NCI-H1048 (cell line): ENCODE measurements at places on chromosomes 2 and 18.

DNA sequence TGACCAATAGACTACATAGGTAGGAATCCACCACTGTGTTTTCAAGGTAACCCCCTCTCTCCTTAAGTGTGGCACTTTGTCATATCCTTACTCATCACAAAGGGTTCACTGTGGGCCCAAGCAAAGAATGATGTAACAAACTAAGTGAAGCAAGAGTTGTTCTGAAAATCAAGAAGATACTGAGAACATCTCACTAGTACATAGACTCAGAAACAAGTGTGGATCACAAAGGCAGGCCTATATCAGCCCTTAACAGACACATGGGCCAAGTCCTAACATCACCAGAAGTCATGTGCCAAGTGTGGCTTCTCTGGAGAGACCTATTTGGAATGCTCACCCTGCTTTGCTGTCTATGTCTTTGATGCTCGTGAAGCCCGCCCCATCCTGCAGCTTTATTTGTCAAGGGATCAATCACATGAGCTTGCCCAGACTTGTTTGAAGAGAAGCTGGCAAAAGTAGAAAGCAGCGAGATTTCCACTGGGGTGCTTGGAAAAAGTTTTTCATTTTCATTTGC is 131.2 kb upstream of the TTC39C start:
- no peak for DNase-seq

DNA sequence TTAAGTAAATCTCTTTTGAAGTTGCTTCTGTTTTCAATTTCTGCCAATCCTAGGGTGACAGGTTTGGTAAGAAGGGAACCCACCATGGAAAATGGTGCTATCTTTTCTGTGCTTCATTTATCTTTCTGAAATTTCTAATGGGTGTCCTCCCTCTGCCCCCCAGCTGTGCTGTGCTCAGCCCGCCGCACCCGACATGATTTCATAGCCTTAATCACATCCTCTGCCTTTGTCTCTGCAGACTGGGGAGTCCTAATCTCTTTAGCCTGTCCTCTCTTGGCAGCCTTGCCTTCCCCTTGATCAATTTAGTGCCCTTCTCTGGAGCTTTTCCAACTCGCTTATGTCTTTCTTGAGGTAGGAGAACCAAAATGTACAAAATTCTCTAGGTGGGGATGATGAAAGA is 49.3 kb downstream of the DNMT3A start:
- no peak for DNase-seq

DNA sequence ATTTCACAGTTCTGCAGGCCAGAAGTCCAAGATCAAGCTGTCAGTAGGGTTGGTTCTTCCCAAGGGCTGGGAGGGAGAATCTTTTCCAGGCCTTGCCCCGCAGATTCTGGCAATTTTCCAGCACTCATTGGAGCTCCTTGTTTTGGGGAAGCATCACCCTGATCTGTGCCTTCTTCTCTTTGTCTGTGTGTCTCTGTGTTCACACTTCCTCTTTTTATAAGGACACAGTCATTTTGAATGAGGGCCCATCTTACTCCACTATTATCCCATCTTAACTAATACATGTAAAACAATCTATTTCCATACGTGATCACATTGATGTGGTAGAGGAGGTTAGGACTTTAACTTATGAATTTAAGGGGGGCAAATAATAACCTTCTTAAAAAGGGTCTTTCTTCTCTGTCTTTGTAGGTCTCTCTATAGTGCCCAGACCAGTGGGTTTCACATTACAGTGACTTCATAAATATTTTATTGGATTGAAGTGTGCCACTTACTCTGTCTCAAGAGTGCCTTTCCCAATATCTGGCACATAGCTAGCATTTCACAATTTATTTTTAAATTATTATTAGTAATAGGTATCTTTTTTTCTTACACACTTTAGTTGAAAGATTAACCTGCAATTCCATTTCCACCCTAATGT is 68.9 kb upstream of the CBLN2 start:
- DNase-seq, result no peak

DNA sequence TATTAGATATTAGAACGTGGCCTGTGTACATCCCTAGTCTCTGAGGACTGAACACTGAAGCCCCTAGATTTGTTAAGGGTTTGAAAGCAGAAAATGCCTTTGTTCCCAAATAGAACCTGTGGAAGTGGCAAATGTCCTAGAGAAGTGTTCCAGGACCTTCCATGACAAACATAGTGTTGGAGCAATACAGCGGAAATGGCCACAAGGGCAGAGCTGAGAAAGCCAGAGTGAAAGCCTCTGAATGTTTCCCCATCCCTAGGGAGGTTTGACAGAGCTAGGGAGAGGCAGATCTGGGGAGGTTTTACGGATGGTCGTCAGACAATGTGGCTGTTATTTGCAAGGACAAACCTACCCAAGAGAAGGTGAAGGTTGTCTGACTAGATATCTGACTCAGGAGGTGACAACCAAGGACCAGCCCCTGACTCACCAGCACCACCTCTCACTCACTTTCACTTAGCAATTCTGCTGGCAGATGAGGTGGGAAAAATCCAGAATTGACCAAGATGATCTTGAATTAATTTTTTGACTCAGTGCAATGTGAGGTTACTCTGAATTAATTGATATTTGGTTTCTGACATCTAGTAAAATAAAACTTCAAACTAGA is 24.1 kb downstream of the RBM43 start:
- DNase-seq, result no peak

- DNase-seq, result no peak
Observed at GRCh38 chr2:65299246-65299645, 71.6 kb downstream of the ACTR2 start.

DNA sequence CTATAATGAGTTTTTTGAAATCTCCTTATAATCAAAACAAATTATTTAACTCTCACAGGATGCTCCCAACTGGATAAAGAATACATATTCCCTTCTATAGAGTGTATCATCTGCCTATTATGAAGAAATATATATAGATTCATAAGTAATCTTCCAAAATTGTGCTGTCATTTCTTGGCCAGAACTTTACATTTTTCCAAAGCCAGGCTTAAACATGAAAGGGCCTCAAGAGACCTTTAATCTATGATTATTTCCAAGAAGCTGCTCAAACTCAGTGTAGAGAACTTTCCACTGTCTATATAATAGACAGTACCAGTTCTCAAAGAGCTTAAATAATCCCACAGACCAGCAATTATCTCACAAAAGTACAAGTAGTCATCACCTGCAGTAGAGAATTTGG is 211.0 kb downstream of the AKAIN1 start:
- no peak for DNase-seq

DNA sequence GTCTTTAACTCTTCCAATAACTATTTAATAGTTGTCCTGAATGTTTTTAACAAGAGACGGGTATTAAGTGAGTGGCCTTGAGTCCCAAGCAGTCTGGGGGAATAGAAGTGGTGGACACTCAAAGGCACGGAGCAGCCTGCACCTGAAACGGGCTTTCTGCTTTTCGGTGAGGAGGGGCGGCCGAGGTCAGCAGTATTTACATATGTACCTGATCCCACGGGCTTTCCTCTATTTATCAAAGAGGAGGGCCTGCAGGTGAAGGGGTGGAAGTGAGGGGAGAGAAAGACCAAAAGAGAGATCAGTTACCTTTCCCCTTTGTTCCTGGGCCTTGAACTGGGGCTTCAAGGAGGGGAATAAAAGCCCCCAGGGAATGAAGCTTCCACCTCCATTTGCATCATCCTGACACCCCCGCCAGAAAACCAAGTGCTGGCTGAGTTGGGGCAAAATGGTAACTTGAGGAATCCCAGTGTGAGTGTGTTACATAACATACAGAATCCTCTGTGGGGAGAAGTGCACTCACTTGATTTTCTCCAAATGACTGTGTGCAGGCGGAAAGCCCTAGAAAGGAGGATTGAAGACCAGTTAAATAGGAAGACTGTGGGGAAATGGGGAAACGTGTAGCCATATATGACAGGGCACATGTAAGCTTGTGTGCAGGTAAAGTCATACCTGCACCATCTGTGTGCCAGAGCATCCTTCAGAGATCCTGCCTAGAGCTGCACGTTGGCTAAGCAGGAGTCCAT is 12.4 kb downstream of the POU3F3 start:
- no peak for DNase-seq

GRCh38 chr2:42624047-42624446 is 55.6 kb downstream of the MTA3 start:
- no peak for DNase-seq

- DNase-seq, result no peak
Observed at GRCh38 chr2:104685591-104685990, 168.3 kb upstream of the POU3F3 start.

DNA sequence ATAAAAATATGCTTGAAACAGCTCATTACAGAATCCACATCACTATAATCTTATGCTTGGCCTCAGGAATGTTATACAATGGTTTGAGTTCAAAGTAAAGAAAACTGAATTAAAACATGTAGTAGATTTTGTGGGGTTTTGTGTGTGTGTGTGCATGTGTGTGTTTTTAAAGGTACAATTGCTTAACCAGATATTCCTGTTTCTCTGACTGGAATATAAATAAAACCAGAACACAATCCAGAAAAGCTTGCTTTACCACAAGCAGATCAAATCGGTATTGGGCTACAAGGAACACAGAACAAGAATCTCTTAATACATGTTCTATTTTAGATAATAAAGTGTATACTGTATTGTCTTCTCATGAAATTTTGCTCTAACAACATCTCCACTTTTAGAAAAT is 110.0 kb downstream of the TMEM247 start:
- no peak for DNase-seq

- DNase-seq, result no peak
Observed at GRCh38 chr2:100744589-100744988, 75.3 kb upstream of the NPAS2 start.

- DNase-seq, result no peak
Observed at GRCh38 chr2:109321570-109321969, 192.6 kb downstream of the SH3RF3 start.

DNA sequence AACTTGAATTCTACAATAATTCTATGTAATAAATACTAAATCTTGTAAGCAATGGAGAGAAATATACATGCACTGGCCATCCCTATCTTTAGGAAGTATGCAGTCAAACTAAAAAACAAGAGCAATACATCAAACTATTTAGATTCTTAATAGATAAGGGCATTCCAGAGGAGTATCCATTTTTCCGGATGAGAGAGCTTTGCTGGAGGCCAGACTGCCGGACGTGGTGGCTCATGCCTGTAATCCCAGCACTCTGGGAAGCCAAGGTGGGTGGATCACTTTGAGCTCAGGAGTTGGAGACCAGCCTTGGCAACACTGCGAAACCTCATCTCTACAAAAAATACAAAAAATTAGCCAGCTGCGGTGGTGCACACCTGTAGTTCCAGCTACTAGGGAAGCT is 60.8 kb downstream of the KIF5C start:
- no peak for DNase-seq

DNA sequence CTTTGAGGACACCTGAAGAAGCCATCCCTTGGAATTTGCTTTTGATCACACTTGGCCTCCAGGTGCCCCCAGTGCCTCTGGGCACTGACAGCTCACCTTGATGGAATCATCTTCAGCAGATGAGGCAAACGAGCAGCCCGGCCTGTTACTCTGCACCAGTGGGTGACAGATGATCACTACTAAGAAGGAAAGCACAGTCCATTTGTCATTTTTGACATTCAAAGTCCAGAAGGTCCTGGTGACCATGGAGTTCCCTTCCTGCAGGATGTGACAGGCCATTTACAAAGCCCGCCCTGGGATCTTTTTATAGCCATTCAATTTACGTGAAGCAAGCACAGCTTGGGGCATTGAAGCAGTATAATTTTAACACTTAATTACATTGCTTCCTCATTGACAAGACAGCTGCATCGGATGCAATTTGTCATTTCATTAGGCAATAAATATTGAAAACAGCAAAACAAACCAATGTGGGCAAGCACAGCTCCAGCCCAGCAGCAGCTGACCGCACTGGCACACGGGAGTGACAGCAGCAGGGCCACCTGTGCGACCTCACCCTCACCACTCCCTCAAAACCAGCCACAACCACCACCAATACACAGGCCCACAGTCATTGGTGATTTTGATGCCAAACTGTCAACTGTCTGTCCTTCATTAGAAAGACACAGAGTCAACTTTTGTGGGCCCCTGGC is 76.0 kb upstream of the SLC66A3 start:
- DNase-seq, result no peak

- no peak for DNase-seq
Observed at GRCh38 chr2:9757501-9758264, 85.6 kb upstream of the TAF1B start.

- DNase-seq, result no peak
Observed at GRCh38 chr18:50992351-50992762, 24.5 kb downstream of the ELAC1 start.

GRCh38 chr2:19747310-19748072 is 154.3 kb downstream of the TTC32 start:
- DNase-seq, result no peak

- DNase-seq, result no peak
Observed at GRCh38 chr2:168988755-168989154, 42.4 kb downstream of the ABCB11 start.

GRCh38 chr2:49812730-49813129 is 658.4 kb upstream of the FSHR start:
- DNase-seq, result no peak

DNA sequence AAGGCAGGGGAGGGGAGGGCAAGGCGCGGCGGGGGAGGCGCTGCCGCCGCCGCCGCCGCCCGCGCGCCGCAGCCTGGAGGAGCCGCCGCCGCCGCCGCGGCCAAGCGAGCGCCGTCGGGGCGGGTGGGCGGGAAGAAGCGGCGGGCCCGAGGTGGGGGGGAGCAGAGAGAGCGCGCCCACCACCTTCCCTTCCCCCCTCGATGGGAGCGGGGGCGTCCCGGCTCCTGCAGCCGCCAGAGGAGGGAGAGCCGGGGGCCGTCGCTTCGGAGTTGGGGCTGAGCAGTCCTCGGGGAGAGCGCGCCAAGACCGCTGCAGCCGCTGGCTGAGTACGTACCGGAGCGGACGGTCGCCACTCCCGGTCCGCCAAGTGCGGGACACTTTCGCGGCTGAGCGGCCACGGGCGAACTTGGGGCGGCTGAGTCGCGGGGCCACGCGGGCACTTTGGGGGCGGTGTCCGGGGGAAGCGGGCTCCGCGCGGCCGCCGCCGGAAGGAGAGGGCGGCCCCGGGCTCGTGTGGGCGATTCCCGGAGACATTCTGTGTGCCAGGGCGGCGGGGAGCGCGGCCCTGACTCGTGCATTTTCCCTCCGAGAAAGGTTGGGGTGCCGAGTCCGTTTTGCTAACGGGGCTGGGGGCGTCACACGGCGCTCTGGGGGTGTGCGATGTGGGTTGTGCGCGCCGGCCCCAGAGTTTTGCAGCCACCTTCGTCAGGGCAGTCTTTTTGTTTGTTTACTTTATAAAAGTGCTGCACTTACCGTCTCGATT is at the start of gene NAB1:
NAB1 (plus strand) TSS at position 49 of the 763 bp plus-strand sequence. CDS start 10,094 bp downstream, outside the sequence.
- no peak for DNase-seq
